H4 (cell line): ENCODE measurements at places on chromosomes 5 and 9. TPM values are rescaled to one million over a fixed set of nuclear protein-coding genes. Genes with fewer than 3 reads are reported as not detected.

Gene PCDHGA11
- total RNA-seq, result 0.66 and 1.3 TPM in 2 replicates

Gene ACOT12
- not detected in 2 replicates for total RNA-seq

Gene ZNF622
- 55.0 and 55.8 TPM in 2 replicates for total RNA-seq

Gene SPATA31C1
- total RNA-seq, result not detected in 2 replicates
